CD4-positive, alpha-beta T cell treated with Interleukin-12 subunit alpha and Interleukin-12 subunit beta, for 1 hour (primary cell): ENCODE measurements at places on chromosomes 5 and 9.
A peak's percentile ranks its signal among the peaks of the same experiment; 100 is the strongest.

- peak; percentile 2 for DNase-seq
Observed at GRCh38 chr5:90873033-90873517, 314.5 kb downstream of the ADGRV1 start.

- no peak for DNase-seq
Observed at GRCh38 chr9:84413301-84413700, 72.7 kb upstream of the SLC28A3 start.

DNA sequence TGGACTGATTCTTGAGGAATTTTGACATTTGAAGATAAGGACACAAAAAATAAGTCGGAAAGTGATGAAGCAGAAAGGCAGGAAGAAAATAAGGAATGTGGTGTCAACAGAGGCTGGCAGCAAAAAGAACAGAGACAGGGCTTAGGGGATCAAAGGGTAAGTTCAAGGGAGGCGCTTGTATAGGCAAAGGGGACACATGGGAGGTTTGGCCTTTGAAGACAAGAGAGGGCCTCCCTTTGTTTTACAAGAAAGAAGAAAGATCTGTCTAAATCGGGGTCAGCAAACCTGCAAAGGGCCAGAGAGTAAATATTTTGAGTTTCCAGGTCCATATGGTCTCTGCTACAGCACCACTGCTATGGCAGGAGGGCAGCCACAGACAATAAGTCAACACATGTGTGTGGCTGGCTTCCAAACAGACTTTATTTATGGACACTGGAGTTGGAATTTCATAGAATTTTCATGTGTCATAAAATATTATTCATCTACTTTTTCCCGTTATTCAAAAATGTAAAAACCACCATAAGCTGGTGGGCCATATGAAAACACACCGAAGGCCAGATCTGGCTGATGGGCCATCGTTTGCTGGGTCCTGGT is 112.0 kb upstream of the FBXL7 start:
- DNase-seq: no peak

- DNase-seq: no peak
Observed at GRCh38 chr5:14211818-14212803, 69.0 kb downstream of the TRIO start.

DNA sequence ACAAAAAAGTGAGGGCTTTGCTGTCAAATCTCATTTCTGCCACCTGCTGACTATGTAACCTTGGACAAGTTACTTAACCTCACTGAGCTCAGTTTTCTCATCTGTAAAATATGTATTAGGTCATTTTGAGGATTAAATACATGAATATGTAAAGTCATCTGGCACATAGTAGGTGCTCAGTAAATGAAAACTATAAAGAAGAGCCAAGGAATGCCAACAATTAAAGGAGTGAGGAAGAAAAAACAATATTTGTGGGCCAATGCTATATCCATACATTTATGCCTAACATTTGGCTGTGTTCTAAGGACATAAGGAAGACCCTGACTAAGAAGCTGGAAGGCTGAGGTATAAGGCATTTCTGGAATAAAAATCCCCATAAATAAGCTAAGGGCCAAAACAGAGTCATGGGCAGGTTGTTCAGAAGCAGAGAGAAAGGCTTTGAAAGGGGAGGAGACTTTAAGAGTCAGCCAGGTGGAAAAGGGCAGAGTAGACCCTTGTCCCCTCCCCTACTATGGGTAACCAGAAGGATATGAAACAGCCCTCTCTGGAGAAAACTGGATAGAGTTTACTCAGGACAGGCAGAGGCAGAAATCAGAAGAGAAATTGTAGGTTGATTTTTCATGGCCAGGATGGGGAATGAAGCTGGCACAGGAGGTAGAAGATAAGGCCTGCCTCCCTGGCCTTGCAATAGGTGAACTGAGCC is 47.6 kb upstream of the SIL1 start:
- DNase-seq: no peak

GRCh38 chr5:124866355-124867136 is 120.1 kb upstream of the ZNF608 start:
- DNase-seq: no peak

DNA sequence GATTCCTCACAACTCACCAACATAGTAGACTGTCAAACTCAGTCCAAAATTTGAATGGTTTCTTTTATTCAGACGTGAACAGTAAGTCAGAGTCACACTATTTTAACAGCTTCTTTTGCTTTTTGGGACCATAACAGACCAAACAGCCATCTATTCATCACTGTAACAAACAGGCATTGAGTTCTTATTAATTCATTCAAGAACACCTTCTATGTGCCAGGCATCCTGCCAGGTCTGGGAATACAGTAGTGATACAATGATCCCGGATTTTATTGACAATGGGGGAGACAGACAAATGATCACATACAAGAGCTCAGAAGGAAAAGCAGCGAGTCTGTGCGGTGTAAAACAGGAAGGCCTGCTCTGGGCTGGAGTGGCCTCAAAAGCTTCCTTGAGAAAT is 153.3 kb upstream of the ERCC6L2 start:
- no peak for DNase-seq

DNA sequence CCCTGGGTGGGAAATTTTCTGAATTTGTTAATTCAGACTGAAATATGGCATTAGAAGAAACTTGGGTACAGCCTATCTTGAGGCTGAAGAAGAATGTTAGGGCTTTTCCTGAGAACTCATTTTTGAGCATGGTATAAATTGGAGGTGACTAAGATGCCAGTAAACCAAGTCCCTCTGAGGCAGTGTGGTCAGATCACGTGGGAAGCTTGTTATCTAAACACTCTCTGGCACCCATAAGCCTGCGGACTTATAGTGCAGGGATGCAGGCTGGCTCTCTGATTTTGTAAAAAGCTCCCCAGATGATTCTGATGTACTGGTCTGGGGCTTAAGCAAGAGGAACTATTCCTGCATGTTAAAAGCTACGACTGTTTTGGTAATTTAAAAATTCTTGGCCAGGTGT is 34.3 kb downstream of the MTMR12 start:
- peak; percentile 18 for DNase-seq

DNA sequence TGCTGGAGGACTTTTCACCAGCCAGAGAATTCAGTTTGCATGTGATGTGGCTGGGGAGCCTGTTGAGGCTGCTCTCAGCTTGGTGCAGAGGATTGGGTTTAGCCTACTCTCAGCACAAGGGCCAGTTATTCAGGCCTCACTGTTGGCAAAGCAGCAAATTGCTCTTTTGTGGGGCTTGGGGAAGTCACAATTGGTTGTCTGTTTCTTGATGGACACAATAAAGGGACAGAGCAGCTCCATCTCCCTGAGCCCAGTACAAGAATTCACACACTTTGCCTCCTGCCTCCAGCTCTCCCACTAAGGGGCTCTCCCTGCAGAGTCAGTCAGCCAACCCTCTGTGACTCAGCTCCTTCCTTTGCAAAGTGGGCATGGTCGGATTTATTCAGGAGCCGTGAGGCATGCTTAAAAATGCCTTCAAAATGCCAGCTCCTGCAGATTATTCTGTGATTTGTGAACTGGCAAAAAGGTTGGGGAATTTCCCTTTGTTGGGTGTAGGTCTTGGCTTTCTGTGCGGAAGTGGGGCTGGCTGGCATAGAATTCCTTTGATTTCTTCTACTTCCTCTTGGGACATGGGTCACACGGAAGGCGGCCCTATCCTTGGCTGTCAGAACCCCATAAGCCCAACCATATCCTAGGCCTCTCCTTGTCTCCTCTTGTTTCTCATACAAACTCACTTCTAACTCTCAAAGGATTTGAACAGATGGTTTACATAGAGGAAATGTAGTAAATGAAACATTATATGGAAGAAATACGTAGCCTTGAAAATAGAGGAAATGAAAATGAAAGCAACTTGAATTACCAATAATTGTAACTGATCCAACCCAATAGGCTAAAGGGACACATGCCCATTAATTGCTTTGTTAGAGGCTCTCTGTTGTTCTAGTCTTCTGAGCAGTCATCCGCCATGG is 118.7 kb upstream of the CD180 start:
- no peak for DNase-seq

DNA sequence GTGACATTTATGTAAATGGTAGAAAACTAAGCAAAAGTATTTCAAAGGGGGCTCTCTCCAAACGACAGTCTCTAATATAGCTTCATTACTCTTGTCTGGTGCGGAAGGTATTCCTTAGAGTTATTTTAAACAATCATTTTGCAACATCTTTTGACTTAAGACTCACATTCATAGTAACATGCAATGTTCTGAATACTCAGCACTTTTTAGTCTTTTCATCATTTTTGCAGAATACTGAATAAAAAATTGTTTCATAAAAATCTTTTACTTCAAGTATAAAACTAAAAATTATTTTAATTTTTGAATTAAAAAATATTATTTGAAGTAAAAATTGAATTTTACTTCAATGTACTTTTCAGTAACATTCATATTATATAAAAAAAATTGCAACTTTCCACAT is 321.1 kb downstream of the PLK2 start:
- DNase-seq: no peak

- DNase-seq: no peak
Observed at GRCh38 chr5:116942622-116943021, 368.0 kb upstream of the SEMA6A start.

DNA sequence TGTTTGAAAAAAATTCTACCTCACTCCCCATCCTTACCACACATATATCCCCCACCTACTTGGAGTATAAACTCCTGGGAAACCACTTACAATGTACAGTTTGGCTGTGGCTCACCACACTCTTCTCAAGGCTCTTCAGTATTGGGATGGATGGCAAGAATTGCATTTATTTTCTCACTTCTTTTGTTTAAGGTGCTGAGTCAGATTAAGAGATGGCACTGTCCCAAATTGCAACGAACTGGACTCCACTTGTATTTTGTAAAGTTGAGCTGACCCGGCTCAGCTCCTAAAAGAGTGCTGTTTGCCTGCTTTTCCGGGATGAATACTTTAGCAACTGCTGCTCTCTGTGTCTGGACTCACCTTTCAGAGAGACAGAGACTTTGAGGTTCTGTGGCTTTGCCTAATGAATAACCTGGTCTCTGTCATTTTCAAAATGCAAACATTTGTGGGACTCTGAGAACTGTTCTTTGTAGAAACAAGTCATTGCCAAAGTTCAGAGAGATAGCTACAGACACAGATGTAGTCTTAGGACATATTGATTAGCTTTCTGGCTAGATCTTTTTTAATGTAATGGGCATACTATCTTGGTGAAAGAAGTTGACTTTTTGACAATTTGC is 42.2 kb downstream of the PPP2R2B start:
- DNase-seq: no peak

GRCh38 chr9:96607971-96608370 is 11.7 kb downstream of the CDC14B start:
- DNase-seq: no peak

GRCh38 chr5:82388181-82388580 is 110.0 kb upstream of the RPS23 start:
- DNase-seq: no peak

DNA sequence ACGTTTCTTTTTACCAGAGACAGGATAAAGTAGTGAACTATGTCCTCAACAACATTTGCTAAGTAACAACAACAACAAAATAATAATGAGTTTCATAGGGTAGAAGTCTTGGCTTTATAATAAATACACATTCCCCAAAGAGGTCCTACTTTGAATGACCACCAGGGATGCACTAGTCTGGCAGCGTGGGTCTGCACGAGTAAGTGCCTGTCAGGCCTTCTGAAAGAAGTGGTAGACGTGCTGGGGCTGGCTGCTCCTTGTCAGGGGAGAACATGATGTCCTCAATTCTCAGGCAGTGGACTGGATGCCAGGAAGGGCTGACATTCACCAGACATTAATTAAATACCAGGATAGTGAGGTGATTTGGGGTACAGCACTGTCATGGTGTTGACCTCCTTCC is 331.1 kb downstream of the TMEM38B start:
- DNase-seq: no peak

DNA sequence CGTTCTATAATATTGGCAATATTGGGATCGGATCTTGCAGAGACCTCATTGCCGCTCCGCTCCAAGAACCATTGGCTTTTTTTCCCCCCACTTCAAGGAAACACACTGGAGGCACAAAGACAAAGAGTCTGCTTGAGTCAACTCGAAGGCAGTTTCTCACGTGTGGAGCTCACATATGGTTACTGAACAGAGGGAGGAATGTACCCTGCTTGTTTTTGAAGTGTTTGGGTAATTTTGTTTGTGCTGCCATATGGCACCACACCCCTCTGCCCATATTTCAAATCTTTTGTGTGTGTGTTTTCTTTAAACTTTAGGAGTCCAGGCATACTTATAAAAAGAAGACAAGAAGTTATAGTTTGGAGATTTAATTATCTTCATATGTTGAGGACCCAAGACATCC is 595.9 kb downstream of the DTWD2 start:
- DNase-seq: no peak

DNA sequence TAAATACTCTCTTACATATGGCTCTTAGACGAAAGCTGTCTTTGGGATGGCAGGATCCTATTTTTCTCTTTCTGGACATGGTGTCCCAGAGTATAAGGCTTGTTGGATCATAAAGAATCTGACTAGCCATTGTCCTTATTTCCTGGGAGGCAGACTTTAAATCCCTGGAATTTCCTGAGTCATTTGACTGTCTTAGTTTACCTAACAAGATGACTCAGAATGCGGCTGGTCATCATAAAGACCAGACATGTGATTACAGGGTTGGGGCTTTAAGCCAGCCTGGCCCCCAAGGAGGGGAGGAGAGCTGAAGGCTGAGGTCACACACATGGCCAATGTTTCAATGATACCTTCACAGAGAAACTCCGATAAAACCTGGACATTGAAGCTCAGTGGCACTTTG is 37.2 kb downstream of the FAM240B start:
- DNase-seq: no peak

DNA sequence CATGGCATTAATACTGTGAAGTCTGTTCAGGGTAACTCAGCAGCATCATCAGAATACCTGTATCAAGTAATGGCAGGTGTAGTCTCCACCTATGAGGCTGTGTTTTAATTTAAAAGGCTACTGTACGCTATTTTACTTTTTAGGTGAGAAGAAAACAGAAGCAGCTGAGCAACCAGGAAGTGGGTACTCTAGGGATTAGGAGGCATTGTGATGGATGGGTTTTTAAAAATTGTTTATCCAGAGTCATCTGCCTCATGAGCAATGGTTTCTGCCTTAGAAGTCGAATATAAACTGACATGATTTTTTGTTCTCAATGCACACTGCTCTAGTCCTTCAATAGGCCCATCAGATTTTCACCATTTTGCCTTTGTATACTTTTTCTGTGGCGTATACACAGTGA is 42.6 kb downstream of the PSIP1 start:
- no peak for DNase-seq

GRCh38 chr5:154138701-154139100 is 51.8 kb upstream of the GALNT10 start:
- DNase-seq: no peak

DNA sequence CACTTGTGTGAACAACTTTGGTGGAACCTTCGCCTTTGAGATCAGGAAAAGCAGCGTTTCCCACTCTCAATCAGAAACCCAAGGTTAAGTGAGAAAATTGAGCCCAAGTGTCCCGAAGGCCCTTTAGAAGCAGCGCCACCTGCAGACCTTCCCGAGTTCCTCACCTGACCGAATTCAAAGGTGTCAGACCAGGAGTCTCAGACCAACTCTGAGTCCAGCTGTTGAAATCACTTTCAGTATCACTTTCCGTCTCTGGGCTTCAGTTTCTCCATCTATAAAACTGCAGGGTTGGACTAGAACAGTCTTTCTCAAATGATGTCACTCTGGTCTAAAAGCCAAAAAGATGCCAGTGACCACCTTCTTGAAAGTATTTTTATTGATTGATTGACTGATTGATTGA is 31.7 kb upstream of the GRHPR start:
- peak; percentile 31 for DNase-seq

GRCh38 chr5:13660072-13660471 is 284.4 kb downstream of the DNAH5 start:
- no peak for DNase-seq
